ENCODE measurements at places on chromosomes 4 and X.
A peak's percentile ranks its signal among the peaks of the same experiment; 100 is the strongest.

- DNase-seq: no peak
These were observed 24.2 kb downstream of the HERC3 start for GRCh38 chr4:88616275-88617150.

GRCh38 chr4:106317815-106318214 lies 1.5 kb downstream of the AIMP1 start:
- DNase-seq: no peak

DNA sequence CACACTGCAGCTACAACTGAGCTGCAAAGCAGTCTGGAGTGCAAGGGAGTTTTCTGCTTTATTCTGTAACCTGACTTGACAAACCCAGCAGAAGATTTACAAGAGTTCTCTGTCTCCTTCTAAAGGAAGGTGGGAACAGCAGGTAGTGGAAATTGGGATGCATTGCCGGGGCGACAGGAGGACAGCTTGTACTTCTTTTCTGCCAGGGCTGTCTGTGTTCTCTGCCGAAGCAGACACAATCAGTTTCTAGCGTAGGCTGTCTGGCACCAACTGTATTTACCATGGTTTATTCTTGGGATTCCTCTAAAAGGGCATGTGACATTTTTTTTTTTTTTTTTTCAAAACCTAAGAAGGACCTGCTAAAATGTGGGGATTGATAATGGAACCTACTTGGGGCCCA lies 190.8 kb upstream of the GK2 start:
- no peak for DNase-seq

DNA sequence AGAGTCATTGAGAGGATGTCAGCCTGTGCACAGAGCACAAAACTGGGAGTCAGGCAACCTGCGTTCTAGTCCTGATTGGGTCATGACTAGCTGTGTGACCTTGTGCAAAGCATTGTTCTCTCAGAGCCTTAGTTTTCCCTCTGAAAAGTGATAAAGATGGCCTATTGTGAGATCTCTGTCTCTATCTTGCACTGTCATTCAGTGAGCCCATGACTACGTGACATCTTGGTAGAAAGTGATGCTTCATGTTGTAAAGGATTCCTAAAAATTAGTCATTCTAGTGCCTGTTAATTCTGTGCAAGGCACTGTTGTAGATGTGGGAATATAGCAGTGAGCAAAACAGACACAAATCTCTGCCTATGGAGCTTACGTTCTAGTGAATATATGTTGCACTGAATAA lies 2.5 kb downstream of the PGRMC1 start:
- no peak for DNase-seq

GRCh38 chr4:109041463-109042360 lies 260.7 kb downstream of the COL25A1 start:
- DNase-seq: no peak

DNA sequence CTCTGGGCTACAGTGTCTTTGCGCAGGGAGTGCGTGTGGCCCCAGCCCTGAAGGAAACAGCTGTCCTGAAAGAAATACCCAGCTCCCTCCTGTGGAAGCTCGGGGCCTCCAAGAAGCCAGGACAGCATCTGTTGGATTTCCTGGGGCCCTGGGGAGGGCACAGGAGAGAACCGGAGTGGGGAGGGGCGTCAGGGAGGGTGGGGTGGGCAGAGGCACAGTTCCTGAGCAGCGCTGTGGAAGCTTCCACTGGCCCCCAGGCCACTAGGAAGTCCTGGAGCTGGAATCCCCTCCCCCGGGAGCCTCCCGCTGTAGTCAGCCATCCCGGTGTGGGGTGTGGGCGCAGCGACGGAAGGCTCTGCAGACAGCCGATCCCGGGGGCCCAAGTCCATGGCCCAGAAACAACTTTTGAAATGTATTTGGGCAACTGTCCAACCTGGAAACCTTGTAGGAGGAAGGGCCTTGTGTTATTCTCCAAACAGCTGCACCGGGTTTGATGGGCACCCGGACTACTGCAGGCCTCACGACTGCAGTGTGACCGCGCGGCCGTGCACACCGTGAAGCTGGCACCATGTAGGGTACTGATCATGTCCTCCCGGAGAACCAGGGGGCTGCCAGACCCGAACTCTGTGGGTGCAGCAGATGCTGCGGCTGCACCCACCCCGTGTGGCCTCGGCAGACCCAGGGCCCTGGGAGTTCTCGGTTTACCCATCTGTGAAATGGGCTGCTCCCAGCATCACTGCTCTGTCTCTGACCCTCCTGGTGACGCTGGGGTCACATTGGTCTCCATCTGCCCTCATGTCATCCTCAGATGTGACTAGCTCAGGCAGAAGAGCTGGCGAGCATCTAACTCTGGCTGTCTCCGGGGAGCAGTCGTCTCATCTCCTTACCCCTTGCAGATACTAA lies 68.5 kb upstream of the HMX1 start:
- no peak for DNase-seq

GRCh38 chr4:88308587-88308986 lies 24.2 kb upstream of the PPM1K start:
- DNase-seq: no peak

DNA sequence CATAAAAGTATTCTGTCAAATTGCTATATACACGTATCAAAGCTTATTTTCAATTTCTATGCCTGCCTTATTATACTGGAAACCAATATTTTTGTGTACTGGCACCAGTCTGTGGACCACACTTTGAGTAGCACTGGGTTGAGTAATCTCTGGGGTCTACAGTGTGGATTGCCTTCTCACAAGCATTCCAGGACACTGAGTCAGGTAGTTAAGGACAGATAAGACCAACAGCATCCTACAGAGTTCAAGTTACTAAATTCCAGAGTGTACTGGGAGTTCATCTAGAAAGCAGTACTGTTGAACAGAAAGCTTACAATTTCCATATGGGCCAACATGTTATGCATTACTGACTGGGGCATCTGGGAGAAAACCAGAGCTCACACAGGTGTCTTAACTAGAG lies 61.8 kb downstream of the VMA21 start:
- DNase-seq: no peak

DNA sequence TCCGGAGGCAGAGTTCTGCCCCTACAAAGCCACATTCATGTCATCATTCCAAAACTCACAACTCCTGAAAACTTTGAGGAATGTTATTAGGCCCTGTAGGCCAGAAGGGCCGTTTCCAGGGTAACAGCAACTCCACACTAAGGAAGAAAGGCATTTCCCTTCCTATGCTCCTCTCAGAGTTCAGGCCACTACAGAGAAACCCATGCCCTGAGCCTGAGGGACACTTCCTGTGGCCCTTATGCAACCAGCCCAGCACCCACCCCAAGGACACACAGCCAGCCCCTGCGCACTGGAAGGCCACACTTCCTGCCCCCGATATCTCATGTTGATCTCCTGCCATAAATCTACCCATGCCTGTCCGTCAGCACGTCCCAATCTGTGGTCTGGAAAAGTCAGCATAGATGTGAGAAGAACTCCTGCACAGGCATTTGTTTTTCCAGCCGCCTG lies 289.3 kb downstream of the BCOR start:
- no peak for DNase-seq

- DNase-seq: no peak
These were observed 8.1 kb upstream of the DKK2 start for GRCh38 chr4:107044170-107044569.

- no peak for DNase-seq
These were observed 206.2 kb downstream of the ANK2 start for GRCh38 chr4:113255628-113256027.

DNA sequence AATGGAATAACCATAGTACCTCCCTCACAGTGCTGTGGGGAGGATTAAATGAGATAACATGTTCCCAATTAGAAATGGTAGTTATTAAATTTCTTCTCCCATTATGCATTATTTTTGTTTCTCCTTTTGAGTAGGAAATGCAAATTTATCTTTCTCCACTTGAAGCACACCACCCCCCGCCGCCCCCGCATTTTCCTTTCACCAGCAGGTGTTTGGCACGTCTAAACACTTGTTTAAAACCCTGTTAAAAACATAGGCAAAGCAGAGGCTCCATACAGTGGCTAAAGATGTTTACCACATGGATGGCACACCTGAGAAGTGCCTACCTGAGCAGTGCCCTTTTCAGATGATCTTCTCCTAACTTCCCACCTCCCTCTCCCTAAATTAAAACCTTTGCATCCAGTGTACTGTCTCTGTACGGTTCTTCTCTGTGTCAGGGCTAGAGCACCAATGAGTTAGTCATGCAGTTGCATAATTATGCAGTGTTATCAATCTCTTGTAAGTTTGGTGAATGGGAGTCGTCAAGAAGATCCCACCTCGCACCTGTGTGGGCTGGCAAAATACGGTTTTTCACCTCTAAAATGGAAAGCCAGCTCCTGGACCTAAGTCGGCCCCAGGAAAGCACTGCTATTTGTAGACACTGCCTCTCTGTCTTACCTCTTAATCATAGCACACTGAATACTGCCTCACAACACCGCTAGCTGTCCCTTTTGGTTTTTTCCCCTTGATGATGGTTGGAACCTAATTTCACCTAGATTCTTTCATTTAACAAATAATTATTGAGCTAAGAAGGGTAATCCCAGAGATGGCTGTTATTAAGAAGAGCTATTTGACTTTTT lies 122.0 kb downstream of the CT47B1 start:
- DNase-seq: peak; percentile 7

DNA sequence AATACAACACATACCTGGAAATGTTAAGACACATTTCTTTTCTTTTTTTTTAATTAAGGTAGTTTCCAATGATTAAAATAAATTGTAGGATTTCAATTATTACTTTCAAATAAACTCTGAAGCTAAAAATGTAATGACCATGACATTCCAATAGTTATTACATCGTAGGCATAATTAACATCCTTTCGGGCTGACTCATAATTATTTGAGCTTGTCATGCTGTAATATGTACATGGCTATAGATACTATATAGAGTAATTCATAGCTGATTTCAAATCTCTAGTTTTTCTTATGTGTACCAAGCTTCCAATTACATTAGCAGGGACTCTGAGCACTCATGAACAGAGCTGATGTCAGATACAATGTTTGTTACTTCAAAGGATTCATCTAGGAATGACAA lies 125.7 kb upstream of the GABRG1 start:
- DNase-seq: no peak

DNA sequence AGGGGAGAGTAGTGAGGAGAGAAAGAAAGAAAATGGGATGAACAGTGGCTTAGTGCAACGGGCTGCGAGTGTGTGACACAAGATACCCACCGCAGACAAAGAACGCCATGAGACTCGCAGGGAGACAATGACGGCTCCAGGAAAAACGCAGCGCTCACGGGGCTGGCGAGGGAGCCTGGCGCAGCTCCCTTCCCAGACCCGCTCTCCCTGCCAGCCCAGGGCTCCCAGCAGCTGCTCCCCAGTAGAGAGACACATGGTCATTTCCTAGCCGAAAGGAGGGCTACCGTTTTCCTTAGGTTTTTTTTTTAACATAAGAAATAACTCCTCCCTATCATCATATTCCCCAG lies 149.5 kb downstream of the MAML3 start:
- no peak for DNase-seq

DNA sequence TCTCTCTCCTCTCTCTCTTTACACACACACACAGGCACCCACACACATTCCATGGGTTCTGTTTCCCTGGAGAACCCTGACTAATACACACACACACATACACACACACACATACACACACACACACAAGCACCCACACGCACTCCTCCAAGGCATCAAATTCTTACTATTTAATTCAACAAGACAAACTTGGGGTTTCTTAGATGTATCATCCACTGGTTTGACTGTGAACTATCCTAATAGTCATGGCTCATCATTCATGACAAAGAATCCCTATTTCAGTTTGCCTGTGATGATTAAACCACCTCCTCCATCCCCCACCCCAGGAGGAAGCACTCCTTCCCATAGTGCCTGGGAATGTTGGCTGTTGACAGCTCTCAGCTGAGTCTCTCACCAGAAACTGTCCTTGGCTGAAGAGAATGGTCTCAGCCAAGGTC lies 98.2 kb downstream of the USP46 start:
- no peak for DNase-seq

- DNase-seq: no peak
These were observed 16.0 kb downstream of the XK start for GRCh38 chrX:37701588-37701987.

DNA sequence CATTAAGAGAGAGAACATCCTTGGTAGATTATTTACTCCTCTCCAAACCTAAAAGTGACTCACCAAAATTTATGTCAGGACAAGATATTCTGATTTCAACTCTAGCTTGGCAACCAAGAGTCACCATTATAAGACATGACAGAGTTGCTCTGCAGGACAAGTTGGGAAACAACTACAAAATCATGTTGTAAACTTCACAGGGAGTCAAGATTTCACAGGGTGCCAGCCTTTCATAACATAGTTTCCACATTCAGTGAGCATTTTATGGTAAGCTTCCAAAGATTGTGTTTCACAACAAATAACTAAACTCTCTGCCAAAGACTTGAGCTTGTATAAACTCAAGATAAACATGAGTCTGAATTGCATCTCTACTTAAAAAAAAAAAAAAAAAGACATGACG lies 121.0 kb upstream of the DIAPH2 start:
- no peak for DNase-seq

GRCh38 chrX:41596596-41596995 lies 92.2 kb upstream of the GPR34 start:
- no peak for DNase-seq

GRCh38 chr4:95155759-95156451 lies 392.9 kb downstream of the UNC5C start:
- DNase-seq: no peak

GRCh38 chr4:142683503-142683902 lies 162.6 kb downstream of the INPP4B start:
- no peak for DNase-seq

DNA sequence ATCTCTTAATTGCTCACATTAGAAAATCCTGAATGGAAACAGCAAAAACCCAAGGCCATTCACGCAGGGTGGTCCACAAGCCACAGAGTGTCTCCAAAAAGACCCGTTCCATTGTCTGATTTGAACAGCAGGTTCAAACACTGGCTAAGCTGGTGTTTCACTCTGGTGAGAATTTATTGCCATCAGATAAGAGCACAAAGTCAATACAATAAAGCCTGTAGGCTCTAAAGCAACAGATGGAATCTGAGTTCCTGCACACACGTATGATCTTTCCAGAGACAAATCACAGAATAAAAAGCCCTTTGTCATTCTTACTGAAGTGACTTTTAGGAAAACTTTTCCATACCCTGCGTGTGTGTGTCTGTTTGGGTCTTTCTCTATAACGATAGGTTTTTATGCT lies 5.1 kb upstream of the SFRP2 start:
- no peak for DNase-seq

GRCh38 chrX:145393702-145394235 lies 146.5 kb downstream of the SPANXN1 start:
- no peak for DNase-seq

GRCh38 chr4:184782731-184783373 lies 42.9 kb downstream of the ACSL1 start:
- DNase-seq: no peak

- DNase-seq: no peak
These were observed 215.5 kb downstream of the PDGFC start for GRCh38 chr4:156756118-156756517.

DNA sequence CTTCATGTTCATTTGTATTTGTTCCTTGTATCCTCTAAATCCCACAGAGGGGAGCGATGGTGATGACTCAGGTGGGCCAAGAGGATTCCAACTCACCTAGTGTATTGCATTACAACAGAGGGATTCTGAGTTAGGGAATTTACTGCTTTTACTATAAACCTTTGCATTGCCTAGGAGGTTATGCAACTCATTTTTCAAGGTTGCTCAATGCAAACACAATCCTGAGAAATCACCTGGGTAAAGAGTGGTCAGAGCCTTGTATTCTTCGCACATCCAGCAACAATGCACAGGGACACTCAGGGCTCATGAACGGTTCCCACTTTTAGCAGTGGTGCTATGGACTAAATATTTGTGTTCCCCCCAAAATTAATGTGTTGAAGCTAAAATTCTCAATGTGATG lies 28.6 kb upstream of the LSM6 start:
- DNase-seq: no peak

Data from stimulated activated naive CD4-positive, alpha-beta T cell treated with Interleukin-2 at 50 U/mL for 16 hours (primary cell).